ENCODE measurements at places on chromosomes 6 and 20. TPM values are rescaled to one million over a fixed set of nuclear protein-coding genes. Genes with fewer than 3 reads are reported as not detected.

GRCh38 chr20:22802296-22802695, 217.9 kb upstream of the FOXA2 start:
- DNase-seq, result no peak

Gene DLL1
- total RNA-seq, result 10.4 TPM

Gene NKX2-4
- not detected for total RNA-seq

DNA sequence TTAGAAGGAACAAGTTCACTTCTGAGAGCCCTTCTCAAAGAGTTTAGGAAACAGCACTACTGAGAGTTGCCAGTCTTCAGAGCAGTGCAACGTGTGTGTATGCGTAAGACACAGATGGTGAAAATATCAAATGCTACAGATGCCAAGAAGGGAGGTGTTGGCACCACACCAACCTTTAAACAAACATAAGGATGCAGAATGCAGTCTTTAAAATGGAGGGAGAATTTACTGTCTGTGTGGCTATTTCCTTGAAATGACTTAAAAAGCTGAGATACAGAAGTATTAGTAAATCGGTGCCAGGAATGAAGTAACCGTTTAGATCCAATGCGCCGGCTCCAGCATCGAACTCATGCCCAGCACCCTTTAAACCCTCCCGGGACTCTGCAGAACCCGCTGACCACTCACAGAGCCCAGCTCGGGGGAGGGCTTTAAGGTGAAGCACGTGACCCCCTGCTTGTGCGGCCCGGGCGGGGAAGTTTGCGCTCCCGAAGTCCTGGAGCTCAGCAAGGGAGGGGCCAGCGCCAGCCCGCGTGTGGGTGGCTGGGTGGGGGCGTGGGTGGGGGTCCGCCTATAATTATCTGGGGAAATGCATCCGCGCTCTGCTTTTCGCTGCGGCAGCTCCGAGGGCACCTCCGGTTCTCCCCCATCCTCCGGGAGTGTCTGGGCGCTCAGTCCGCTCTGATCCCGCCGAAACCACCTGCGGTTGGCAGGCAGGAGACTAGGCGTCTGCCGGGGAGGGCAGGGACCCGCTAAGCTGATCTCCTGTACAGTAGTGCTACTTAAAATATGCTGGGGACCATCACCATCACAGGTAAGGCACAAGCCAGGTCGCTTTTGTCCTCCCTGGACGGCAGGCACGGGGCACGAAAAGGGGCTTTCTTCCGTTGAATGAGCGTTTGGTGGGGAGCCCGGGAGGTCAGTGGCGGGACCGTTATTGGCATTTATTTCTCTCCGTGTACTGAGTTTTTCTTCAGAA, 66.0 kb downstream of the ZBTB2 start:
- peak; percentile 65 for DNase-seq

GRCh38 chr6:163897030-163897429, 482.5 kb downstream of the QKI start:
- DNase-seq, result no peak

Gene GHRH
- not detected for total RNA-seq

DNA sequence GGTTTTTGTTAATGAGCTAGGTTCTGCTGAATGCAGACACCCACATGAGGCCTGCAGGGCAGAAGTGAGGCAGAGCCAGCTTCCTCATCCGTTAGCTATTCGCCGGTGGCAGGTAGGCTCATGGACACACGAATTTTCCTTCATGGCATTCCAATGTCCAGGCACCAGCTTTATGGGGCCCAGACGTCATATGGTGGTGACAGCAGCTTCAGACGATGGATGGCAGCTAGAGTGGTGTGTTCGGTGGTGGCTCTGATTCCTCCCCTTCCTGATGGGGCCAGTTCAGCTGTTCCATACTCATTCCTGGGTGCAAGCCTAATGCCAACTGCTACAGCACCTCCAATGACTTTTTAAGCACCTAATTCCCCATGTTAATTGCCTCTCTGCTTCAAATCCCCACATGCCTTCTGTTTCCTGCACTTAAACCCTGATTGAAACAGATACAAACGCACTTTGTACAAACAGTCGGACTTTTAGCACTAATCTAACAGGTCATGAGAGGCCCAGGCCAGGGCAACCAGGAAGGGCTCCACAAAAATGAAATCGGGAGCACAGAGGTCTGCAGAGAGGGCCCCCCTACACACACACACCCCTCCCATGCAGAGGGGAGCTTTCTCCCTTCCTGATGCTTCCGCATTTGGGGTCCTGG, 35.7 kb upstream of the MLN start:
- no peak for DNase-seq

DNA sequence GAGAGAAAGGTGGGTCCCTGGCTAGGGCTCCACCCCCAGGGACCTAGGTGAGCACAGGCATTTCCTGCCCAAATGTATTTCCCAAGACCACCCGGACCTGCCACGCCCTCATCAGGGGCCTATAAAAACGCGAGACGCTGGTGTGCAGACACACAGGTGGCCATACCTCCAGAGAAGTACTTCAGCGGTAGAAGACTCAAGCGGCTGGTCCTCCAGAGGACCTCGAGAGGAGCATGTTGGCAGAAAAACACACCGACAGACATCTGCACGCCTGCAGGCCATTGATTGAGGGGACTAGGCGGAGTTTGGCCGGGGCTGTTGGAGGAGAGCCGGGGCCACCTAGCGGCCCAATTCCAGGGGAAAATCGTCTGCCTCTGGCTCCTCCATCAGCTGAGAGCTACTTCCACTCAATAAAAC, 695.8 kb upstream of the MMS22L start:
- DNase-seq, result no peak
